ENCODE measurements at places on chromosomes 1 and 21.

DNA sequence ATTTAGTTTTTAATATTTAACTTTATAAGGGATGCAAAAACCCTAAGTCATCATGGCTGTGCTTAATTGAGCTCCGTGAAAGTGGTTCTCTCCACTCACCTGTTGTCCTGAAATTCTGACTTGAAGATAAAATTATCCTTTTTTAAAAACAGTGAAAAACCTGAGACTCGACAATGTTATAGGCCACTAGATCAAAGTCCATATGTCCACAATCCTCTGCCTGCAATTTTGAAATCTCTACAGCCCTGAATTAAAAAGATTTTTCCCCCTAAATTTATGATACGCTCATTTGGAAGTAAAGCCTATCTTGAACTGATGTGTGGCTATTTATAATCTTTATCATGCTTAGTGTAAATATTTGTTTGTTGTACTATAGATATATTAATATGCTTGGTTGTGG, 18.7 kb downstream of the OSBPL9 start:
- no peak for DNase-seq

DNA sequence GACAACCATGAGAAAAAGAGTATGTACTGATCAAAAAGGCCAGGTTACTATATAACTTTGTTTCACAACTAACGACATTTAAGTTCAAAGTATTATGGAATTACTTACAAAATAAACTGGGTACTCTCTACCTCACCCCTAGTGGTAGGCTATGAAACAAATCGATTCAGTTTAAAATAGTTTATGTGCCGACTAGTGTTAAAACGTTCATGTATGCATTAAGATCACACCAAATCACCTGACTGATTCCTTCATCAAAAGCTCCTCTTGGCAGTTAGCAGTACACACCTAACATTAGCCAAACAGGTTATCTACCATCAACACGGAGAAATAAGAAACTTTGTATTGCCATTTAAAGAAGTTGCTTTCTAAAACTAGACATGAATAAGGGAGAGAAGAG, 137.1 kb downstream of the AKT3 start:
- no peak for DNase-seq

DNA sequence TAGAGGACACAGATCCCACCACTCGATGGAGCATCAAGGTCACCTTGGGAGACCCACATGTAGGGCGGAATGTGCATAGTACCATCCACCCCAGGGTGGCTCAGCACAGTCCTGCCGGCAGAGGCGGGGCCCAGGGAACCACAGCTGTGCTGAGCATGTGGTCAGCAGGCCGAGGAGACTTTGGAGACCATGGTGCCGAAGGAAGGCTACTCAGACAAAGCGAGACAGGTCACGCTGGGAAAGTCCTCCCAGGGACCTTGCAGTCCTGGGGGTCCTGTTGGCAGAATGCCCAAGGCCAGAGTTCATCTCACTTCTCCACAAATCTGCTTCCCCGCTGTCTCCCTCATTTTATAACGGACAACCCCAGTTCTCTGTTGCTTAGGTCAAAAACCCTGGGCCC, 22.5 kb downstream of the WNT3A start:
- DNase-seq = no peak

GRCh38 chr1:181551249-181551648, 67.9 kb downstream of the CACNA1E start:
- DNase-seq = no peak

DNA sequence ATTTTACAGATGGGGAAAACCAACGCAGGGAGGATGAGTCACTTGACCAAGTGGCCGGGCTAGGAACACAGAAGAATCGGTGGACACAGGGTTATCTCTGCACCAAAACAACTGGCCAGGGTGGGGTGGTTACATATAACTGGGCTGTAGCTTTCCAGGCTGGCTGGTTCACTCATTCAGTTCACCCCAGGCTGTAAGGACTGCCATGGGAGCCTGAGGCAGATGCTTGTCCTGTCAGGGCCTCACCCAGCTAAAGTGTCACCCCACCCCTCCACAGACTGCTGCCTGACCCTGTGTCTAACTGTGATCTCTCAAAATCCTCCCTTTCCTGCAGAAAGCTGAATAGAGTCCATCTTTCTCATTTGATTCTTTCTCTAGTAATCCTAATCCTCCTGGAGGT, 387.3 kb downstream of the RYR2 start:
- DNase-seq = no peak

GRCh38 chr1:228176024-228176395, 10.4 kb downstream of the IBA57 start:
- no peak for DNase-seq

GRCh38 chr1:8854240-8854639, 24.2 kb downstream of the ENO1 start:
- DNase-seq = no peak

- no peak for DNase-seq
Measured at GRCh38 chr21:16912075-16912474, 600.8 kb upstream of the CXADR start.

- no peak for DNase-seq
Measured at GRCh38 chr1:59328353-59328752, 31.5 kb downstream of the FGGY start.

DNA sequence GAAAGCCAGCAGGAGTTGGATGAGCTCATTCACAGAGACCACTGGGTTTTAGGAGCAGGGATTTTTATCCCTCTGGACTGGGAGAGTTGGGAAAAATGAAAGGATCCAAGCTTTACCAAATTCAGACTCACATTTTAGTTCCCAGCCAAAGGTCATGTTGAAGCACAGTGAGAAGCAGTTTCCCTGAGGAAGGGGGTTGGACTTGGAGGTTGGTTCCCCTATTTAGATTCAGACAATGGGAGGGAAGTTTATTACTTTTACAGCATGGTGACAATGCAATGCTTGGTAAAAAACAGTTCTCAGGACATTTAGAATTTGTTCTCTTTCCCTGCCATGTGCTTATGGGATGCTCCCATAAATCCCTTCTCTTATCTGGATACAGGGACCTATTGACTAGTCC, 57.3 kb upstream of the ZNF648 start:
- no peak for DNase-seq

GRCh38 chr1:17875882-17876280, 120.7 kb downstream of the ACTL8 start:
- DNase-seq = no peak

GRCh38 chr1:211355873-211356272, 29.2 kb downstream of the TRAF5 start:
- DNase-seq = no peak

- no peak for DNase-seq
Measured at GRCh38 chr1:171468120-171468750, 17.1 kb upstream of the PRRC2C start.

GRCh38 chr21:35616090-35616489, 444.2 kb downstream of the SETD4 start:
- no peak for DNase-seq

DNA sequence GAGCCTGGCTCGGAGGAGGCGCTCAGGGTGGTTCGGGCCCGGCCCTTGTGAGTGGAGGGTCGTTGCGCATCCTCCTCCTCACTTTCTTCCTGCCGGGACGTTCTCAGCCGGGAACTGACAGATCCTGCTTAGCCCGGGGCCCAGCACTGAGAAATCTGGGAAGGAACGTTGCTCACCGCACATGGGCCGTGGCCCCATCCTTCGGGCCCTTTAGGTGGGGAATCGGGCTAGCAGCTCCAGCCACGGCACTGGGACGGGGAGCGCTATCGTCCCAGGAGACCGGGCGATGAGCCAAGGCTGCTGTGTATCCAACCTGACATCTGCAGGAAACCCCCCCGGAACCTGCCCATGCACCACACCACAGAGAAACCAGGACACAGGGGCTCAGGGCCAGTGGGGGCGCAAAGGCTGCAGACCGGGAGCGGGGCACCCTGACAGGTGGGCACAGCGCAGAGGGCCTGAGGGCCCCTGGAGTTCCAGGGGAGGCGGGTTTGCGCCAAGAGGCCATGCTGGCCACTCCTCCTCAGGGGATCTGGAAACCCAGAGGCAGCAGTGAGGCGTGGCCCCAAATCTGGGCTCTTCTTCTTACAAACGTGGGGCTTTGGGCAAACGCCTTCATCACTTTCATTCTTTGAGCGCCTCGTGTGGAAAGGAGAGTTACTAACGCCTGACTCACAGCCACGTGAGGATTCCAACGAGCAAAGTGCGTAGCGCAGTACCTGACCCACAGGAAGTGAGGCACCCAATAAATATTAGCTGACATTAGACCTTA, at the start of gene SH2D5:
TSS of gene SH2D5 (minus strand) at position 116 of the 772 bp plus-strand sequence. CDS start 4,659 bp downstream, outside the sequence.
- DNase-seq = peak; percentile 57

GRCh38 chr1:241115784-241116183, 241.2 kb downstream of the RGS7 start:
- DNase-seq = no peak

DNA sequence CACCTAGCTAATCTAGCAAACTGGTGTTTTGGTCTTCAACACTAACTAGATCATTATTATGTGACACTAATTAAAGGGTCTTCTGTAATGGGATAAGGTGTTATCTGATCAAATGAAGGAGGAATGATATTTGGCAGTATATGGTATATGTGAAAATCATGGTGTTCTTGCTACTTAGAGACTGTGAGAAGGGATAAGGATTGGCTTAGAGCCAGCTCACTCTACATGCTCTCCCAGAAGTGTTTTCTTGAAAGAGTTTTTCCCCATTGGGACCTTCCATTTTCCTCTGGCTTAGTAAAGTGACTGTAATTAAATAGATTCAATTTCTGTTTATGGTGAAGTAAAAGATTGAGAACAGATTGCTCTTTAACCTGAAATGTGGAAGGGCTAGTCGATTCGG, 71.2 kb upstream of the RGL1 start:
- DNase-seq = no peak

DNA sequence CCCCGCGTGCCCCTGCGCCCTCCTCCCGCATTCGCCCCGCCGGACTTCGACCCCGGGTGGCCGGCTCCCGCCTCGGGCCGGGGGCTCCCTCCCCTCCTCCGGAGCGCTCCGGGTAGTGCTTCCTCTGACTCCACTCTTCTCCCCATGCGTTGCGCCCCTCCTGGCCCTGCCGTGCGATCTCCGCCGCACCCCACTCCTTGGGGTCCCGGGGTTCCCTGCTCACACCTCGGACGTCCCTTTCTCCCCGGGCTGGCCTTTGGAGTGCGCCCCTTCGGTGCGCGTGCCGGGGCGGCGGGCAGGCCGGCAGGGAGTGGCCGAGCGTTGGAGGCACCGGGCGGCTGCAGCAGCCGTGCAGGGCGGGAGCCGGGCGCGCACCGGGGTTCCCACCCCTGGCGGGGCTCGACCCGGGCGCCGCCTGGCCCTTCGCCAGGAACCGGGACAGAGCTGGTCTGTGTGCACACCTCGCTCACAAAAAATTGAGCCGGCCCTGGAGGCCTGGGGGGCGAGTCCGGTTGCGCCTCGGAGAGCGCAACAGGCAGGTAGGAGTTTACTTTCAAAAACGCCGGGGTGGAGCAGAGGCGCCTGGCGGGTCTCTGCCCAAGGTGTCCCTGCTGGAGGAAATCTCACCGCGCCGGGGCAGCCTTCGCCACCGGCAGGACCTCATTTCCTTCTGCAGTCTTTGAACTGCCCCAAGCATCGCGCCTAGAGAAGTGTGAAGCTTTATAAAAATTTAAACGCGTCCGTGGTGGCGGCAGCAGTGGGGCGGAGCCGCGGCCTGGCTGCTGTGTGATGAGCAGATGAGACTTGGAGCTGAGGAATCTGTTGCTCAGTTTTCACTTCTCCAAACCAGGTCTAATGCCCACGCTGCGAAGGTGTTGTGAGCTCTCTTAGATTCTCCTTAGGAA, 650 bp downstream of the VANGL1 start:
- DNase-seq = no peak

GRCh38 chr1:89523572-89524368, 859 bp upstream of the LRRC8B start:
- peak; percentile 50 for DNase-seq

- no peak for DNase-seq
Measured at GRCh38 chr1:156244126-156244525, 2.1 kb downstream of the BGLAP start.

DNA sequence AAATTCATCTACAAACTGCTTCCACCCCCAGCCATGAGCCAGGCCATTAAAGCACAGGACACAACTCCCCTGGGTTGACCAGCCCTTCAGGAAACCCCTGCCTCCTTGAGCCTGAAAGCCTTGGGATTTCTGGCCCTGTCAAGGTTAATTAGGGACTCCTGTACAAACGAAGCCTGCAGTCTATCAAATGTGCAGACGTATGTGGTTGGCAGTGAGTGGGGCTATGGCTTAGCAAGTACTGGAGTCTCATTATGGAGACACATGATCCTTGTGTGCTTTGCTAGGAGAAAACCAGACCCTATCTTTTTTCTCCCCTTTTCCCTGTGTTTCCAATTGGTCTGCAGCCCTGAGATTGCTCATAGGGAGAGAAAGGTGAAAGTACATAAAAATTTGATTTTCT, 588.3 kb upstream of the USP24 start:
- no peak for DNase-seq

GRCh38 chr1:159005676-159006075, 4.0 kb upstream of the IFI16 start:
- DNase-seq = no peak

- DNase-seq = no peak
Measured at GRCh38 chr21:33650929-33651509, 8.7 kb downstream of the ITSN1 start.
